ENCODE measurements at places on chromosomes 4 and X.
A peak's percentile ranks its signal among the peaks of the same experiment; 100 is the strongest.

DNA sequence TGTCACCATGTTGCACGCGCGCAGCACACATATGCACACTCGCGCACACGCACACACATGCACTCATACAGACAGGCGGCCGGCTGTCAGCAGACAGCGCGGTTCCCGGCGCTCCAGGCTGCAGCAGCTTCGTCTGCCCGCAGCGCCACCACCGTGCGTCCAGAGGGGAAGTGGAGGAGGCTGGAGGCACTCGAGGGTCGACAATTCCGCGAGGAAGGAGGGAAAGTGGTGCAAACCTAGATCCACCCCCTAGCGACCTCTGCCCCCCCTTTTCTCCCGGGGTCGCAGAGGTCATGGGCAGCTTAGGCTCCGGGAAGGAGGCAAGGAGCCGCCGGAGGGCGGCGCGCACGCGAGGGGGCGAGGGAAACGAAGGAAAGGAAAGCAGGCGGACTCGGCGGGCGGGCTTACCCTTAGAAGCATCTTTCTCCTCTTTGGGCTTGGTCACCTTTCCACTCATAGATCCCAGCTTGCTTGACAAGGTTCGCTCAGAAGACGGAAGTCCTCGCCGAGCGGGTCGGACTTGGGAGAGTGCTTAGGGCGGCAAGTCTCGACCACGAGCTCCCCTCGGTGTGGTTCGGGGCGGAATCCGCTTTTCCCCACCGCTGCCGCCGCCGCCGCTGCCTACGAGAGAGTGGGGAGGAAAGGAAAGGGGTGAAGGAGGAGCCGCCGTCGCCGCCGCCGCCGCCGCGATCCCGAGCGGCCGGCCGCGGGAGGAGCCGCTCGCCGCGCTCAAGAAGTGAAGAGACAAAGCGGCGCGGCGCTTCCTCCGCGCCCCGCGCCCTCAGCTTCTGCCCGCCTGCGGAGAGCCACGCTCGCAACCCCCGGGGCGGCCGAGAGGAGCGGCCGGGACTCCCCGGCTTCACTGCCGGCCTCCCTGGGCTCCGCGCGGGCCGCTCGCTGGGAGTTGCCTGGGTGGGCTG lies 326.6 kb upstream of the F9 start:
- DNase-seq: peak; percentile 33

- DNase-seq: peak; percentile 77
These were observed 175.1 kb upstream of the KIT start for GRCh38 chr4:54482529-54483200.

DNA sequence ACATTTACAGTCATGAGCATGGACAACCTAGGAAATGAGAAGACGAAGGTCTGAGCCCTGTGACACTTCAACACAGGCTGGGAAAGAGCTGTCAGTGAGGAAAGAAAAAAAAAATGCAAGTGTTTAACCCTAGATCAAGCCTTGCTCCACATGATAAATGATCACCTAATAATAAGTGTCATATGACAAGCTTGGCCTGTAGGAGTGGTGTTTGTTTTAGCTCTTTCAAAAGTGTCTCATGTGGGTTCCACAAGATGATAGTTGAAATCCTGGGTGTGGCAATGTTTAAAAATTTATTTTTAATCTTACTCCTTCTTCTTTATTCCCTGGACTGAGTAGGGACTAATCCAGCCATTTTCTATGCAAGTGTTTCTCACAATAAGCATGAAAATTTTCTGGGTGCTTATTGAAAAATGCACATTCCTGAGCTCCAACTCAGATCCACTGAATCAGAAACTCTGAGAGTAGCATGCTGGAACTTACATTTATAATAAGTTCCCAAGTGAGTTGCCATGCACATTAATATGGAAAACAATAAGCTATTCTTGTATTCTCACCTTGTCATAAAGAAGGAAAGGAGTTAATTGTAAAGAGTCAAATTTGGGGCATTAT lies 138.3 kb downstream of the AREG start:
- no peak for DNase-seq

DNA sequence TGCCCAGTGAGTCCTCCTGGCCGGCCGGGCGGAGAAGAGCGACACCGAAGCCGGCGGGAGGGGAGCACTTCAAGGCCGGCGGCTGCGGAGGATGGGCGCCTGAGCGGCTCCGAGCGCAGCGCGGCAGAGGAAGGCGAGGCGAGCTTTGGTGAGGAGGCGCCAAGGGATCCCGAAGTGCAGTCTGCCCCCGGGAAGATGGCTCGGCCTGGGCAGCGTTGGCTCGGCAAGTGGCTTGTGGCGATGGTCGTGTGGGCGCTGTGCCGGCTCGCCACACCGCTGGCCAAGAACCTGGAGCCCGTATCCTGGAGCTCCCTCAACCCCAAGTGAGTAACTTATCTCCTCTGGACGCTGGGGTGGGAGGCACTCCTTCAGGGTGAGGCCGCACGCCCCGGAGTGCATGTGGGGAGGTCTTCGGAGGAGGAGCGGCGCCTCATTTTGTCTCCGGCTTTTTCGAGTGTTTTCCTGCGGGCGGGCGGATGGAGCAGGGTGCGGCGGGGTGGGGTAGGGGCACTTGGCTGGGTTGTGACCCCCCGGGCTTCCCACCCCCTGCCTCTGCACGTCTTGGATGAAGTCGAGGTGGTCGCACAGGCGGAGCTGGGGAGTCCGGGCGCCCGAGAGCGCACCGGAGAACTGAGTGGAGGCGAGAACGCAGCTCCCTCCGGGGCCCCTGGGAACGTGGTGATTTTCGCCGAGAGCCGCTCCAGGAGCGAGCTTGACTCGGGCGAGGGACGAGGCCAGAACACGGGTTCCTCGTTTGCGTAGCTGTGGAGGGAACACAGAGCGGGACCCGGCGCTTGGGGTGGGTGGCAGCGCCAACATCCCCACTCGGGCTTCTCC lies 979 bp downstream of the EFNB1 start:
- peak; percentile 25 for DNase-seq

DNA sequence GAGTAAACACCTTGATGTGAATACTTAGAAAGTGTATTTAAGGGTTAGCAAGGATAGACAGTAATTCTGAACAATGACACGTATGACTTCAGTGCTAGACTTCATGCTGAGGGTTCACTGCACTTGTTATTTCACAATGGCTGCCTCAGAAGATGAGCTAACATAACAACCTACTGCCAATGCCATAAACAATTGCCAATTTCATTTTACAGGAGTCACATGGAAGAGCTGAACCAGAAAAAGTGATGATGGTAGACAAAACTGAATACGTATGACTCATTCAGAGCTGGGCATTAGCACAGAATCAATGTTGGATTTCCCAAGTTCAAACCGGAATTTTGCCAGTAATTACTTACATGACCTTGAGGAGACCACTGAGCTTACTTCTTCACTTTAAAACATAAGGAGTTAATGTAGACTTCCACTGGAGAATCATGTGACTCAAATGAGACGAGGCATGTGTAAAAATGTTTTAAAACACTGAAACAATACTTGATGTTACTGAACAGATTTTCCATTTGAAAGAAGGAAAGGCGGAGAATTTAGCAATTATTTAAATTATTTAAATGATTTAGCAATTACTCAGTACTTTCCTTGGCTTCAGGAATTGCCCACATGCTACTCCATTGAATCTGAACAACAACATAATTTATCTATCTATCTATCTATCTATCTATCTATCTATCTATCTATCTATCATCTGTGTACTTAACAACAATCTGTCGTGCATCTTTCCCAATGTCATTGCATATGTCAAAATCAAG lies 868.5 kb upstream of the SLIT2 start:
- DNase-seq: peak; percentile 39

- DNase-seq: no peak
These were observed 253.3 kb downstream of the CENPC start for GRCh38 chr4:67292045-67292444.

DNA sequence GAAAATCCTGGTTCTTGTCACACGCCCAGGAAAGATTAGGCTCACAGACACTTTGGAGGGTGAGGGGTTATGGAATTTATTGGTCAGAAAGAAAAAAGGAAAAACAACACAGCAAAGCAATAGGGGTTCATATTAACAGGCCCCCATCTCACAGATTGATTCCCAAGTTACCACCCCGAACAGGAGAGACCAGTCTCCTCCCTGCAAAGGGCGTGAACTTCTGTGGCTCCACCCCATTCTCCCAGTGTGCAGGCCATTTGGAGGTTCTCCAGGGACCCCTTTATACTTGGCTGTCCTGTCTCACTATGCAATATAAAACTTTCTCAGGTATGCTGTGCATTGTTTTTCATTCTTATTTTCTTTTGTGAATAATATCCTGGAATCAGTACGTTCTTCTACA lies 7.4 kb downstream of the FGF2 start:
- no peak for DNase-seq

DNA sequence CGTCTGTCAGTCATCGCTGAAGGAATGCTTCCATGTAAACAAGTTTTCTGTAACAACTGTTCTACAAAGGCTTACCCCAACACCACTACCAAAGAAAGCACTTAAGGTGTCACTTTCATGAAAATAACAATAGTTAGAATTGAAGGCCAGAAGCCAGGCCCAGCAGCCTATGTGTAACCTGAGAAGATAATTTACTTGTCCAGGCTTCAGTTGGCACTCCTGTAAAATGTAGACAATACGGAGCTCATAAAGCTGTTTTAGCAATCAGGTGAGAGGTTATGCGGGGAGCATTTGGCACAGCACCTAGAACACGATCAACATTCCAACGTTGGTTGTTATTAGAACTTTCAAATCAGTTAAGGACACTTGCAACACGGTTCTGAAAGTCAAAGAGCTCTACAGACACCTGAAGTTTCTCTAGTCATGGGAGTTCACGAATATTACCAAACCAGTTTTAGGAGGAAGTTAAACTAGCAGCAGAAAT lies 15.7 kb downstream of the ADGRA3 start:
- DNase-seq: no peak
